Activated CD8-positive, alpha-beta memory T cell treated with anti-CD3 and anti-CD28 coated beads for 1 hour (primary cell): ENCODE measurements at places on chromosomes 3 and 15.

GRCh38 chr3:46690798-46691197, 2.7 kb downstream of the ALS2CL start:
- DNase-seq = no peak

- no peak for DNase-seq
Measured at GRCh38 chr15:27549746-27550145, 549.4 kb downstream of the OCA2 start.

DNA sequence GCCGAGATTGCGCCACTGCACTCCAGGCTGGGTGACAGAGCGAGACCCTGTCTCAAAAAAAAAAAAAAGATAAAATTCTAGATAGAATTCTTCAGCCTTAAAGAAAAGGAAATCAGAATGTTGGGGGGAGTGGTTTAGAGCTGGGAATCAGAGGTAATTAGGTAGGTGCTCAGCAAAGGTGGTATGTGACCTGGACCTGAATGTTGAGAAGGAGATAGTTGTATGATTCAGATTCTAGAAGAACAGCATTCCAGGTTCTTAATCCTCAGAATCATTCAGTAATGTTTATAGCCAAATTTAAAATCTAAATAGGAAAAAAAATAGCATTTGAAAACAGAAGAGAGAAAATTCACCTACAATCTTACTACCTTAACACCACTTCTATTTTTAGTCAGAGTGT, 71.3 kb upstream of the UBE2E1 start:
- DNase-seq = no peak

- DNase-seq = no peak
Measured at GRCh38 chr3:189146848-189147247, 24.9 kb upstream of the TPRG1 start.

DNA sequence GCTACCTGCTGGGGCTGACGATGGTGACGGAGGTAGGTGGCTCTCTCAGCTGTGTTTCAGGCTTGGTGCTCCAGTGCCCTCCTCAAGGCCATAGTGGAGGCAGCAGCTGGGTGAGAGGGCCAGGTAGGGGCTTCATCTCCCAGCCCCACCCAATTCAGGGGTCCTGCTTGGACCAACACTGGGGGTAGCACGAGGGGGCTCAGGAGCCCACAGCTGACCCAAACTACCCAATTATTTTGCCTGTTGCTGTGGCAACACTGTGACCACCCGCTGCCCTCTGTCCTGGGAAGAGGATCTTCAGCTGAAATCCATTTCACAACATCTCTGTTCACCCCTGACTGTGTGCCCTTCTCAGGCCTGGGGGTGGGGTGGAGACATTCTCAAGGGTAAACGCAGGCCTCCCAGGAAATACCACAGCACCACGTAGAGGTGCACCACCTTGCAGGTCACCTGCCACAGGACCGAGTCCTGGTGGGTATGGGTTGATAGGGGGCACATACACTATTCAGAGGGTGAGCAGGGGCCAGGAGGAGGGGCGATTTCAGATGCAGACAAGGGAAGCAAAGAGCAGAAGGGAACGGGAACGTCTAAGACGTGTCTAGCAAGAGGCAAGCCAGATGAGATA, 62.7 kb downstream of the GRIP2 start:
- no peak for DNase-seq

GRCh38 chr3:68403741-68404140, 528.6 kb downstream of the TAFA4 start:
- no peak for DNase-seq

DNA sequence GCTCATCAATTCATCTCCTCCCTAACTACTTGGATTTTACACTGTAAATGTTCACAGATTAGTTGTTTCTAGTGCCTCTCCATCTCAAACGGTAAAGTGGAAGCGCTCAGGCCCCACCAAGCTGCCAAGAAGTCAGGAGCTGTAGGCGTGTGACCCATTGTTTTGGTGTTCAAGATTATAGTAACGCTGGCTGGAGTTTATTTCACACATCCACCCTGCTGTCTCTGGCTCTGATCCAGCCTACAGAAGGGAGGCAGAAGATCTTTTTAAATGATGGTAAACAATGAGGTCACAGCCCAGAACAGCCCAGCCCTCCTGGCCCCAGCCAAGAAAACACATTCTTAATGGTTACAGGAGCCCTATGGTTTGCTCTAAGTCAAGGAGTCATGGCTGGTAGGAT, 25.7 kb upstream of the GALNT15 start:
- no peak for DNase-seq

GRCh38 chr15:77840991-77841775, 208.5 kb upstream of the LINGO1 start:
- DNase-seq = no peak

GRCh38 chr3:194080436-194080835, 55.5 kb upstream of the HES1 start:
- no peak for DNase-seq

GRCh38 chr3:87206070-87206469, 21.0 kb upstream of the CHMP2B start:
- DNase-seq = no peak

- no peak for DNase-seq
Measured at GRCh38 chr15:64610257-64610919, 150.0 kb downstream of the ZNF609 start.

DNA sequence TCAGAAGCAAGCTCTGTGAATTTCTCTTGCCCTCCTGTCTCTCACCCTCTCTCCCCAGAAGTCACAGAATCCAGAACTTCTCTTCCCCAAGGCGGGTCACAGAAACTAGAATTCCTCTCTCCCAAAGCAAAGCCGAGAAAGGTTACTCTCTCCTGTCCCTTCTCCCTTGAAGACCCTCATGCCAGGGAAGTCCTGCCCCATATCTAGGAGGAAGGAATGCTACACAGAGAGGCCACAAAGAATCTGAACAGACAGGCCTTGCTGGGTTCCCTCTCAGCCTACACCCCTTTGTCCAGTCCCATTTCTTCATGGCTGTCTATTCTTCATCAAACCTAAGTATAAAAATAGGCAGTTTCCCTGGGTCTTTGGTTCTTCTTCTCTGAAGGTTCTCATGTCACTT, 29.8 kb downstream of the ANP32A start:
- no peak for DNase-seq

- no peak for DNase-seq
Measured at GRCh38 chr3:177932750-177933660, 603.2 kb upstream of the KCNMB2 start.

DNA sequence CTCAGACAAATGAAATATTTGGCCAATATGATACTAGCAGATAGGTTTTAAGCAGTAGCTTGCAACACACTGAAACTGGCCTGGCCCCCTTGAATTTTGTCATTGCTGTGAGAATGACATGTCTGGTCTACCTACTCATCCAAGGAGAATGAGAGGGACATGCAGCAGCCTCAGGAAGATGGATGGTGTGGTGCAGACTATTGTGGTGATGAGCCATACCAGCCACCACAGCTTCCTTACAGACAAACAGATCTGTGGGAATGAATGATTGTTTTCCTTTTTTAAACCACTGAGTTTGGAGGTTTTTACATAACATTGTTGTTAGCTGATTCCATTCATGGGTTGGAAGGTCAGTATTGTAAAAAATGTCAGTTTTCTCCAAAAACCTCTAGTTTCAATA, 133.7 kb upstream of the POU1F1 start:
- no peak for DNase-seq

DNA sequence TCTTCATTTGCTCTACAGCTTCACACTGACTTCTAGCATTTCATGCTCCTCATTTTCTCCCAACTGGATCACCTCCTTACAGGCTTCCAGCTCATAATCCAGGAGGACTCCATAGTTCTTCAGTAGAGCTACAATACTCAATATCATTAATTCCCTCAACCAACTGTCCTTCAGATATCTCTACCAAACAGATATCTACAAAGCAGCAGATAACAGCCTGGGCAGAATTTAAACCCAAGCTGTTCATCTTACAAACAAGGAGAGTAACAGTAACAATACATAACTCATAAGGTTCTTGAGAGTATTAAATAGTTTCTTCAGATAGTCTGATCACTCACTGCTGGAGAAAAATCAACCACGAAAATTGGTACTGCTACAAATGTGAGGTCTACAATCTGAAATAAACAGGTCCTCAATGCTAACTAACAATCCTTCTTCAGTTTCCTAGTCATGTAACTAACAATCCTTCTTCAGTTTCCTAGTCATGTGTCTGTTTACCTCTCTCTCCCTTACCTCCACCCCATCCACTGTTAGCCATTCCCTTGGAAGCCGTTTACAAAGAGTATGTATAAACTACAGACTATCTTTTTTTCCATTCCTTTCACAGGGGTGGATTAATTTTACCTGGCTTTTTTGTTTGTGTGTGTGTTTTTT, 5.0 kb downstream of the PEAK1 start:
- no peak for DNase-seq

GRCh38 chr3:173958805-173959204, 561.3 kb downstream of the NLGN1 start:
- no peak for DNase-seq

GRCh38 chr3:101011136-101011535, 17.9 kb upstream of the ABI3BP start:
- DNase-seq = no peak

- DNase-seq = no peak
Measured at GRCh38 chr15:69462030-69462492, 9.4 kb downstream of the RPLP1 start.

DNA sequence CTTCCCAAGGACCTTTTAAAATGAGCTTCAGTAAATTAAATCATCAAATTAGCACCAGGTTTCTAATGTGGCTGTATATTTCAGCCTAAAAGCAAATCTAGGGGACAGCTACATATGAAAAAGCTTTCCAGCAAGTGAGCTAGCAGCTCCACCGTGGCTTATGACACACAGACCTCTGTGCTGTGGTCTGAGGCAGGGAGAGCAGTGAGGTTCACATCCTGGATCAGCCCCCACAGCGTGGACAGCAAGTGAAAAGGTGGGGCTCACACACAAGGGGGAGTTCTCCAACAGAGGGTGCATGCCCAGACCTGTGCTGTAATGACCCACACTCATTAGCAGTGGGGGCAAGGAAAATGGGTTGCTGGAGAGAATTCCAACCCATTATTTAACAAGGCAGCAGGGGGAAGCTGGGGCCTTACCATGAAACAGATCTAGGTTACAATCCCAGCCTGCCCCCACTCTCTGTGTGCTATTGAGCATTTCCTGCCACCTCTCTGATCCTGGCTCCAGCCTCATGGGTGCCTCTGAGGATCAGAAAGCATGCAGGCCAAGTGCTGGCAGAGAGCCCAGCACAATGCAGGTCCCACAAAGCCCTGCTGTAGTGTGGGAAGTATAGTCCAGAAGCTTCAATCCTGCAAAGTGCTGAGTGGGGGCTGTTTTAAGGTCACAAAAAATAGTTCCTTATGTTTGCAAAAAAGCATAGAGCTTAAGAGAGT, 48.2 kb downstream of the RASGRF1 start:
- DNase-seq = no peak

DNA sequence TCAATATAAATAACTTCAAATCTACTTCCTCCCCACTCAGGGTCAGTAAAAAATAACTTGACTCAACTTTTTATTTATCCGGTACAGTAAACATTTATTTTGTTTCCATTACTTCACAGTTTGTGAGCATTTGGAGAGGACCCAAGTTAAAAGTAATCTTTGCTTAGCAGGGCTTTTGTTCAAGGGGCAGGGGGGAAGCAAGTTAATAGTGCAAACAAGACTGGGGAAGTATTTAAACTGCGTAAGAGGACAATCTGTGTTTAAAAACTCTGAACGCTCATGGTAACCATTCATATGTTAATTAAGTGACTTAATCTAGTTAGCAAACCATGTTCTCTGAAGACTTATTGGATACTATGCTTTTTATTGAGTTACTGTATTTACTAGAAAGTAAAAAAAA, 346.2 kb downstream of the SLC9A9 start:
- DNase-seq = no peak

DNA sequence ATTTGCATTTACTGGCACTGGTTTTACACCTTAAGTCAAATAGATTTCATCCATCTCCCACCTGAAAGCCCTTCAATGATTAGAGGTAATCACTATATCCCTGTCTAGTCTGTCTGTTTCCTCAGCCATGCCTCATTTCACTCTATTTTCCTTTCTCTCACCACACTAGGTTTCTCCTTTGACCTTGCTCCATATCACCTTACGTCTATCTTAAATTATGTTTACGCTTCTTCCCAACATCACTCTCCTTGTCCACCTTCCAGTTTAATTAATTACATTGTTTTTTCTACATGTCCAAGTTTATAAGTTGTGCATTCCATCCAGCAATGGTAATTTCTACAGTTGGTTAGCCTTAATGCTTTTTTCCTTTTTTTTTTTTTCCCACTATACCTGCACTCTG, 396.7 kb upstream of the PDZRN3 start:
- DNase-seq = no peak

DNA sequence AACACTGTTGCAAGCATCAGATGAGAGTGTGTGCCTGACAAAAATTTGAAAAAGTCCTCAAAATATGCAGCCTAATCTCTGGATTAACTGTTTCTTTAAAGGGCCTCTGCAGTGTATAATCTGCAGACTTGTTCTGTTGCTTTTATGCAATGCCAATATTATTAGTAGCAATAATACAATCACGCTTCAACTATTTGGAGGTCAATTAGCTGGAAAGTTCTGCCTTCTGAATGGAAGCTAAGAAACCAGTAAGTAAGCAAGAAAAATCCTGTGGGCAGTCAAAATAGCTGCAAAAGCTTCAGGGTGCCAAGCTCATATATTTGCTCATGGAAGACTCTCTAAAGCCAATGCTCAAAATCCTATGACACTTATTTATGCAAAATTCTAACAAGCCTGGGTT, 153.2 kb upstream of the NR2F2 start:
- DNase-seq = no peak

DNA sequence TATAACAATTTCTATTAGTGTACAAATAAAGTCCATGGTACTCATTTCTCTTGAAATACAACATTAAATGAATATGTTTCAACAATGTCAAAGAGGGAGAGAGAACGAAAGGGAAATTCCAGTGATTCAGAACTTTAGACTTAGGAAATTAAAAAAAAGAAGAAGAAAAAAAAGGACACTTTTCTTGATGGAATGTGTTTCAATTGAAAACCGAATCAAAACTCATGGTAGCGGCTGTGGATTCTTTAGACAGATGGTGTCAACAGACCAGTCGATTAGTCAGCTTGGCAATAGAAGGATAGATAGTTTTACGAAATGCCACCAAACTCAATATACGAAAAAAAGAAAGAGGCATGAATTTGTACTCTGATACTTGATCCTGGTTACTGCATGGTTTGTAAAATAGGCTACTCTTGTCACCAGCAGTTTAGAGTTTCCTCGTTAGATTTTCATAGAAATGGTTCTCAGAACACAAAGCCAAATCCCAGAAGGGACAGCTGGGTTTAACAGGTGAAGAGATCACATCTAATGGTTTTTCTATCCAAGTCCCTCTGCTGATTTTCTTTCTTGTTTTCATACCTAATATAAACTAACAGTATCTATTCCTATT, 793.5 kb downstream of the ROBO1 start:
- DNase-seq = no peak
